ENCODE measurements at places on chromosomes 6 and 20.

DNA sequence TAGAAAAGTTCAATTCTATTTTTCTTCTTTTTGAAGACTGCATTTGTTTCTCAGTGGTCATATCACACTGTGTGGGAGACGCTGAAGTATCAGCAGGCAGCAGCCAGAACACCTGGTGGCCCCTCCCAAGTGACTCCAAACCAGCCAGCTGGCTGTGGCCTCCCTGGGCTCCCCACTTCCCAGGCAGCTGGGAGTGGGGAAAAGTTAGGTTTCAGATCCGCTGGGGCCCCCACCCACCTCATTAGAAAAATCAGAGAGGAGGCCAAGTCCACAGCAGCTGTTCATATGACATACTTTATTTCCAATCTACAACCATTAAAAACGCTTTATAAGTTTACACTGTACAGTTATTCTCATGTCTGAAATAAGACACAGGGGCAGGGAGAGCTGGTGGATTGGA lies 3.6 kb upstream of the DSN1 start:
- DNase-seq, result no peak

- DNase-seq, result no peak
Observed at GRCh38 chr6:38435330-38435729, 204.4 kb downstream of the BTBD9 start.

GRCh38 chr6:137489046-137490005 lies 4.9 kb downstream of the OLIG3 start:
- DNase-seq, result peak; percentile 78

- no peak for DNase-seq
Observed at GRCh38 chr20:12594410-12595088, 414.2 kb upstream of the SPTLC3 start.

DNA sequence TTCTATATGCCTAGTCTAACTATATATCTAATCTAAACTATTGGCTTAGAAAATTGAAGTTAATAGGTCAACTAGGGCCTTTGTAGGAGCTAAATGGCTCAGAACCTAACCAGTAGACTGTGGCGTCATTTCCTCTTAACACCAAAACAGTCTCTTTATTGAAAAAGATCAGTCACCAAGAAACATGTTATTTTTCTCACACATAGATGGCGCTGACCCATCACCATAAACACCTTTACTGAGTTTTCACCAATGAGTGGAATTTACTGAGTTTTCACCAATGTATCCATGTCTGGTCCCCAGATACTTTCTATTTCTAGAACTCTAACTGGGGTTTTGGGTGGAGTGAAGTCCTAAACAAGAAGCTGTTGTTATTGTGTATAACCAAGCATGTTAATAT lies 636.0 kb downstream of the BCKDHB start:
- DNase-seq, result peak; percentile 38

DNA sequence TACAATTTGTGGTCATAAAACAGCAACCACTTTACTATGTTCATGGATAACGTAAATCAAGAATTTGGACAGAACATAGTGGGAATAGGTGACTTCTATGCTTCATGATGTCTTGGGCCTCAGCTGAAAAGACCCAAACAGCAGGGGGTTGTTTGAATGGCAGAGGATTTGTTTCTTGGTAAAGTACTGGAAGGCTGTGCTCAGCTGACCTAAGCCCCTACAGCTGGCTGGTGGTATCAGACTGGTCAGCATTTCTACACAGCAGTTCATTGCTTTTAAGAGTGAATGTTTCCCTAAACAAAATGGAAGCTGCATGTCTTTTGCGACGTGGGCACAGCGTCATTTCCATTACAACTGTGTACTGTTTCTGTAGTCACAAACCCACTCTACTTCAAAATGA lies 148.5 kb upstream of the DEFB112 start:
- DNase-seq, result peak; percentile 81

DNA sequence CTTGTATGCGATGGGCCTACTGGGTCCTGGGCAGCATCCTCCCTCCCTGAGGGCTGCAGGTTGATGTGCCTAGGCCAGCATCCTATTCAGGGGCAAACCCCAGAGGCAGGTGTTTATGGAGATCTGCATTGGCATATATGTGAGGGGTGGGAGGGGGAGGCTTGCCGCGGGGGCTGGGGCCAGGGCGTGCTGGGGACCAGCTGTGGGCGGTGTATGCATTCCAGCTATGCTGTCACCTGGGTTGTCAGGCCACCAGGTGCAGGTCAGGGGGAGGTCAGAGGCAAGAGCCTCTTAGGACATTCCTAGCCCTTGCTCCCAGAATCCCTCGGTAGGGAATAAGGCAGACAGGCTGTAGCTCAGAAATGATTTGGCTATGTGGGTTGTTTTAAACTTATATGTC lies 11.9 kb downstream of the FOXA2 start:
- no peak for DNase-seq

DNA sequence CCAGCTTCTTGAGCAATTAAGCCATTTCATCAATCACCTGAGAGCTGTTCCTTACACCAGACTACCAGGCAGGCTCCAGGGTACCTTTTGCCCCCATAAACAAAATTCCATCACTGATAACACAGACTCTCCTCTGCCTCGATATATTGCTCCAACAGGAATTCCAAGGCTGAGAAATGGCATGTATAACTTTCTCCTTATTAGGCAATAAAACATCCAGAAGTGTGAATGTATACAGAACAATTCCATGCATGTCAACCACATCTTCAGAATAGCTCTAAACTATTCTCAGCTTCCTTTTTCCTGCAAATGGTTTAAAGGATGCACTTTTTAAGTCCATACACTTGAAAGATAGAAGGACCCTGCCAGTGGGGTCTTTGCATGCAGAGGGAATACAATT lies 73.8 kb downstream of the EDN3 start:
- DNase-seq, result no peak

GRCh38 chr6:141017941-141018340 lies 1114.8 kb upstream of the GJE1 start:
- no peak for DNase-seq

- DNase-seq, result no peak
Observed at GRCh38 chr6:167572841-167573271, 248.0 kb downstream of the TTLL2 start.

DNA sequence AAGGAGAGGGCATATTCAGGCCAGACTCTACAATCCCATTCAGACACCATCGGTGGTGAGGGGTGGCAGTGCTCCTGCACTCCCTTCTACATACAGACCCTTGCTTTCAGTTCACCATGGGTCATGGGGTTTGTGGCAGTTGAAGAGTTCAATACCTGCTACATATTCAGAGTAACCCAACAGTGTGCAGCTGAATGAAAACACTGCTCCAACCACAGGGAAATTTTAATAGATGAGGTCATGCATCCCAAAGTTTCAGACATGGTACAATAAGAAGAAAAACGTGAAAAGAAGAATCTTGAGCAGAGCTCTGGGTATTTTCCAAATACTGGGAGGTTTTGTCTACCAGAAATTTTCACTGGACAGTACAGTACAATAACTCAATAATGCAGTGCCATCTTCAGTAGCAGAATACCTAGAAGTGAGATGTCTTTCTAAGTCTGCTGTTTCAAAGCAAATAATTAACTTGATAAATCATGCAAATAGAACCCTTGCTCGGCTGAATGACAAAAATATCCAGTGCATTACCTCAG lies 162.1 kb downstream of the PTPRK start:
- no peak for DNase-seq

DNA sequence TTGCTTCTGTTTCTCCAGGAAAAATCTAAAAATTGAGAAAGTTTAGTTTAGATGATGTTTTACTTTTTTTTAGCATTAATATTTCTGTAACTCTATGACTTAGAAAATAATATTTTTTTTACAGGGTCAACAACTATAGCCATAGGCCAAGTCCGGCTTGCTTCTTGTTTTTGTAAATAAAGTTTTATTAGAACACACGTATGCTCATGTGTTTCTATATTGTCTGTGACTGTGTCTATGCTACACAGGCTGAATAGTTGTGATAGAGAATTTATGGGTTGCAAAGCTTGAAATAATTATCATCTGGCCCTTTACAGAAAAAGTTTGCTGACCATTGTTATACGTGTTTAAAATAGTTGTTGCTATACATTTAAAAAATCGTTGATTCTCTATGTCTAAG lies 399.2 kb downstream of the EPM2A start:
- no peak for DNase-seq

- DNase-seq, result no peak
Observed at GRCh38 chr6:144769142-144769541, 484.0 kb downstream of the UTRN start.

DNA sequence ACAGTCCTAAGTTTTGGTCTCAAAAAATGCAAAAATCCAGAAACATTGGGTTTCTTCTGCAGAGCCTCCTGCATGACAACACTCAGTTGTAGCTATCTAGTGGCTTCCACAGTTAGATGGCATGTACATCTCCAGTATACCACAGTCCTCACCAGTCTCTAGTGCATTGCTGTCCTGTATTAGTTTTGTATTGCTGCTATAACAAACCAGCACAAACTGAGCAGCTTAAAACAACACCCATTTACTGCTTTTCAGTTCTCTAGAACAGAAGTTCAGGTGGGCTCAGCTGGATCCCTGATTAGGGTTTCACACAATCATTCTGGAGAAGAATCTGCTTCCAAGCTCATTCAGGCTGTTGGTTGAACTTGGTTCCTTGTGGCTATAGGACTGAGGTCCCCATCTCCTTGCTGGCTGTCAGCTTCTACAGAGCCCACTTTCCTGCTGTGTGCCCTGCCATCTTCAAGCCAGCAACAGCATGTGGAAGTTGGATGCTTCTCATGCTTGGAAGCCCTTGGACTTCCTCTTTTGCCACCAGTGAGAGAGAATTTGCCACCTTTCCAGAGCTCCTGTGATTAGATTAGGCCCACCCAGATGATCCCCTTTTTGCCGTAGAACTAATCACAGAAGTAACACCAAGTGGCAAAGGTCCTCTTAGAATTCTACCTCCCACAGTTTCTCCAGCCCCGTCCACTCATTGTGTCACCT lies 48.9 kb upstream of the TBC1D7 start:
- no peak for DNase-seq

- no peak for DNase-seq
Observed at GRCh38 chr6:134589512-134589911, 271.6 kb upstream of the SGK1 start.

- no peak for DNase-seq
Observed at GRCh38 chr20:16848061-16848460, 99.9 kb downstream of the OTOR start.

- no peak for DNase-seq
Observed at GRCh38 chr6:53018446-53018845, 23.4 kb upstream of the GSTA4 start.

DNA sequence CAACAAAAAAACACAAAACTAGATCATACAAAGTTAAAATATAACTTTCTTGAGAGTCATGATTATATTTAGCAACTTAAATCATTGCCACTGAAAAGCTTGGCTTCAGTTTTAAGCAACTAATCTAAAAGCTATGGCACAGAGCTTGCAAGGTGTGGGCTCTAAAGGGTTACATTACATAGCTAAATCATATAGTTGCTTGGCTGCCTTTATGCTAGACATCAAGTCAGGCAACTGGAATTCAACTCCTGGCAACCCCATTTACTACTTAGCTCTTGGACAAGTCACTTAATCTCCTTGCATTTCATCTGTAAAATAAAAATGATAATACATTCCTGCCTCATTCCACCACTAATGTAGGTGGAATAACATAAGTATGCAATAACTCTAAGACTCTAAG lies 40.9 kb upstream of the GCM1 start:
- no peak for DNase-seq

GRCh38 chr6:137307163-137307854 lies 88.1 kb upstream of the IFNGR1 start:
- no peak for DNase-seq

DNA sequence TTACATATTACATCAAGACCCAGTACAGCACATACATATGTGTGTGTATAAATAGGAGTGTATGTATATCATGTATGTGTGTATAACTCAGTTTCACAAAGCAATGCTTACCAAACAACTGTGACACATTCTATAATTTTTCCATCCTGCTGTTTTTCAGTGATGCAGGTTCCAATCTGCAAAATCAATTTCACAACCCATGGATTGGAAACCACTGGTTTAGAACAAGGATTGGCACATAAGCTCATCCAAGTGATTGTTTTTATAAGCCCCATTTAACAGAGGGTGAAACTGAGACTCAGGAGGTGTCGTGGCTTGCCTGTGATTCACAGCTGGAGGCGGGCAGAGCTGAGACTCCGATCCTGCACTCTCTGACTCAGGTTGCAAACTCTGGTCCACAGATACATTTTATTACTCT lies 158.2 kb downstream of the ZMYND8 start:
- no peak for DNase-seq

GRCh38 chr6:45969883-45970282 lies 45.8 kb downstream of the CLIC5 start:
- DNase-seq, result no peak

- DNase-seq, result no peak
Observed at GRCh38 chr20:18092890-18093289, 35.2 kb upstream of the OVOL2 start.

- no peak for DNase-seq
Observed at GRCh38 chr20:15564981-15565380, 1008.3 kb downstream of the KIF16B start.

DNA sequence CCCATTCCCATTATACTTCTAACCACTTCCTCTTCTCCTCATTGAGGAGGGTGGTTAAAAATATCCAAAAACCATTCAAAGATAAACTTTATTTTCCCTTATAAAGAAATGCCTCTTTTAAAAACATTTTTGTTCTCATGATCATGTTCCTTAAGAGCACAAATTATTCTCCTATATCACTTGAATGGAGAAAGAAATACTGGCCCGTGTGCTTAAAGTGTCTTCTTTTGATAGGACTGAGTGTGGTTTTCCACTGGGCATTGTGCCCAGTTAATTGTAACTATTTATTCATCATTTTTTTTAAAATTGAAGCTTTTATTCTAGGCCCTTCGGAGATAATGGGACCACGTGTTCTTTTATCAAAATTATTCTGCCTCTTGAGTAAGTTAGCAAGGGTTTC lies 871.5 kb downstream of the QKI start:
- no peak for DNase-seq

GRCh38 chr20:54132612-54133433 lies 41.0 kb downstream of the CYP24A1 start:
- peak; percentile 52 for DNase-seq

GRCh38 chr20:59139998-59140397 lies 23.6 kb upstream of the ZNF831 start:
- no peak for DNase-seq

GRCh38 chr6:155528982-155529453 lies 73.4 kb upstream of the NOX3 start:
- DNase-seq, result no peak

GRCh38 chr20:45445805-45446562 lies 23.6 kb upstream of the WFDC2 start:
- DNase-seq, result peak; percentile 32

DNA sequence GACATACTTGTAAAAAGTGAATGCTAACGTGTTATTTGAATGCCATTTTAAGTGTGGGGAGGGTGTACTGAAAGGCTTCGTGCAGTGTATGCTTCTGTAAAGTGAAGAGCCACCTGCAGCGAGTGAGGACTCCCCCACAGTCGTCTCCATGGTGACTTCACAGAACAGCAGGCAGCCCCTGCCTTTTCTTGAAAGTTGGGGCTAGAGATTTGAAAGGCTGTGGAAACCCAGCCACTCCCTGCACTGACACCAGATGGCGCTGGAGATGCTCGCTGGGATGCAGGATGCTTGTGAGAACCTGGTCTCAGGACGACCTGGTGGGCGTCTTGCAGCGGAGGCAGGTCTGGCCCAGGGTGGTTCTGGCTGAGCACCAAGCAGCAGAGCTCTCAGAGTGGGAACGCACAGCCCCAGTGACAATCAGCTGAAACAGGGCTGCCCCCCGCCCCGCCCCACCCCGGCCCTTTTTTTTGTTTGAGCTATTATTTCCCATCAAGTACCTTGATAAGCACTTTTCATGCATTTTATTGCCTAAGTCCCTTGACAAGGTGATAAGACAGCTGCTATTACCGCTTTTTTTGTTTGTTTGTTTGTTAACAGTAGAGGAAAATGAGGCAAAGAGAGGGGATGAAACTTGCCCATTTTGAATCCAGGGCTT lies 150.3 kb downstream of the SYCP2 start:
- peak; percentile 87 for DNase-seq

All from neural progenitor cell (in vitro differentiated cells).